CD8-positive, alpha-beta T cell (primary cell): ENCODE measurements at places on chromosomes 11 and 22.

DNA sequence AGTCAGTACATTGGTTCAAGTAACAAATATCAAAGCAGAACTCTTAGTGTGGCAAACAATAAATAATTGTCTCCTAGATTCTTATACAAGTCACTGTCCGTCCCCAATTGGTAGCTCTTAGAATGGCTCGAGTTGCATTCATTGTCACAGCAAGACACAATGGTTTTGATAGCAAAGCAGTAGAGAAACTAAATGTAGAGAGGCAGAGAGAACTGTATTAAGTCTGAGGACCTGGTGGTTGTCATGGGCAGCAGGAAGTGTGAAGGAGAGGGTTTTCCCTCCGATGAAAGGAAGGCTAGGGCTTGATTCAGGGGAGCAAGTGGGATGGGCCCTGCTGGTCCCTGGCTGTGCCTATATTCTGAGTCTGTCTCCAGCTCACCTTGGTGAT is 36.6 kb downstream of the RCOR2 start:
- DNase-seq = no peak

DNA sequence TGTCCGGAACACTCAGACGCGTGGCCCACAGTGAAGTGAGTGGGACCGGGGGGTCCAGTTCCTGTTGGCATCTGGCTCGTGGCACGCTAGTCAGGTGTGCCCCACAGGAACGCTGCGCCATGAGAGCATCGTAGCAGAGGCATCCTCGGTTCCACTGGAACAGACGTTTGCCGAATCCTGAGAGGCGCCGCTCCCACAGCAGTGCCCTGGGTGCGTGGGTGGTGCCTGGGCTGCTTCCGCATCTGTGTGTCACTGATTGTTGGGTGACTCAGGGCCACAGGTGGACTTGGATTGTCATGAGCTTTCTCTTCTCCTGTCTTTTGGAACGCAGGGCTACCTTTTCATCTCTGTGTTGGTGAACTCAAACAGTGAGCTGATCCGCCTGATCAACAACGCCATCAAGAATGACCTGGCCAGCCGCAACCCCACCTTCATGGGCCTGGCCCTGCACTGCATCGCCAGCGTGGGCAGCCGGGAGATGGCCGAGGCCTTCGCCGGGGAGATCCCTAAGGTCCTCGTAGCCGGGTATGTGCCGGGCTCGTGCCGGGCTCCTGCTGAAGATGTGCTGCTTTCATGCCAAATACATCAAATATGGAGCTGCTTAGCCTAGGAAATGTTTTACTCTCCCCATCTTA is 46.2 kb downstream of the AP2A2 start:
- DNase-seq = no peak

GRCh38 chr22:20568502-20569058 is 61.2 kb downstream of the MED15 start:
- DNase-seq = no peak

GRCh38 chr11:60376601-60377000 is 1.7 kb upstream of the MS4A7 start:
- DNase-seq = no peak

GRCh38 chr11:27718346-27718862 is 18.1 kb upstream of the BDNF start:
- DNase-seq = no peak

- no peak for DNase-seq
Measured at GRCh38 chr11:91913407-91913806, 311.2 kb upstream of the FAT3 start.

- no peak for DNase-seq
Measured at GRCh38 chr11:57266157-57266556, 29.1 kb upstream of the APLNR start.

- DNase-seq = no peak
Measured at GRCh38 chr11:107482234-107482633, 24.6 kb upstream of the CWF19L2 start.

- DNase-seq = no peak
Measured at GRCh38 chr11:84089072-84090057, 803.2 kb upstream of the CCDC90B start.

- no peak for DNase-seq
Measured at GRCh38 chr11:4522339-4522738, 22.7 kb upstream of the OR52M1 start.

DNA sequence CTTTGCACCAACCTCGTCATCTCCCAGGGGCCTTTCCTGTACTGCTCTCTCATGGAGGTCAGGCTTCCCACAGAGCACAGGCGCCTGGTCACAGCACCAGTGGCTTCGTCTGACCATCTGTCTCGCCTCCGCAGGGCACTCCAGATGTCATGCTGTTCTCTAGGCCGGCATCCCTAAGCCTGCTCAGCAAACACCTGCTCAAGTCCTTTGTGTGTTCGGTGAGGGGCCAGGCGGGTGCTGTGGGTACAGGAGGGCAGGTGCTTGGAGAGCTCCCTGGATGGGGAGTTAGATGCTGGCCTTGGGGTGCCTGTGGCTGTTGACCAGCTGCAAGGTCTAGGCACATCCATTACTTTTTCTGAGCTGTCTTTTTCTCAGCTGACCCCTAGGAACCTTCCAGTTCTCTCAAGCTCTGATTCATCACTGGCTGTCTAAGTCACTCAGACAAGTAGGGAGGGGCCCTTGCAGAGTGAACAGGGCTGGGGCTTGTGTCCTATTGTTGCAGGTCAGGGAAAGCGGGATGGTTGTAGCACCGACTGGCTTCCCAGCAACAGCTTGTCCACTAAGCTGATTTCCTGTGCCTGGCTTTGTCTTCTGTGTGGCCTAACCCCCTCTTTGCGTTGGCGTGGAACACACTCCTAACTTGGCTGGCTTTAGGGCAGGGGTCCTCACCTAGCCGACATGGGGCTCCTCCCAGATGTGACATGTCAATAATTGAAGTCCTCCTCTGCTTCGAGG is 9.2 kb downstream of the CLDN5 start:
- DNase-seq = no peak

DNA sequence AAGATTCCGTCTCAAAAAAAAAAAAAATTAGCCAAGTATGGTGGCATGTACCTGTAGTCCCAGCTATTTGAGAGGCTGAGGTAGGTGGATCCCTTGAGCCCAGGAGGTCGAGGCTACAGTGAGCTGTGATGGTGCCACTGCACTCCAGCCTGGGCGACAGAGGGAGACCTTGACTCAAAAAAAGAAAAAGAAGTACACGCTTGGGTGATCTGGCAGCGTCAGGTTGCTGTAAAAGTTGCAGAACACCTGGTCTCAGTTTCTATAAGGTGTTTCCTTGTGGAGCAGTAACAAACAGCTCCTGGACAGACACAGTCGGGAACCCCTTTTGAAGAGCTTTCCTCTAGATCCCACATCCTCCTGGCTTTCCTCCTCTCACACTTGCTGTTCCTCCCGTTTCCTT is 45.8 kb downstream of the SCGB1A1 start:
- no peak for DNase-seq

DNA sequence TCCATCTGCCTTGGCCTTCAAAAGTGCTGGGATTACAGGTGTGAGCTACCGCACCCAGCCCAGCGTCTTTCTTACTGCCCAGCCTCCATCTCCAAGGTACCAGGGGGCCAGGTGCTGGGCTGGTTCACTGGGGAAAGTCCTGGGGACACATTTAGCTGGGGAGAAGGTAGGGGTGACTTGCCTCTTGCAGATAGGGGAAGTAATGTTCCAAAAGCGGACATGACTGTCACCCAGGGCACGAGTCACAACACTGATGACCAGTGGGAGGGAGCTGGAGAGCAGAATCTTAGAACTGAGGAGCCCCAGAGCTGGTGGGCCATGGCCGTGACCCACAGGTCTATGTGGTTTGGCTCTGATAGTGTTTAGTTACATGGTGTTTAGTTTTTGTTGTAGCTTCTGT is 2.4 kb upstream of the SLC15A3 start:
- DNase-seq = no peak

- DNase-seq = no peak
Measured at GRCh38 chr11:15289723-15290122, 175.0 kb downstream of the INSC start.

DNA sequence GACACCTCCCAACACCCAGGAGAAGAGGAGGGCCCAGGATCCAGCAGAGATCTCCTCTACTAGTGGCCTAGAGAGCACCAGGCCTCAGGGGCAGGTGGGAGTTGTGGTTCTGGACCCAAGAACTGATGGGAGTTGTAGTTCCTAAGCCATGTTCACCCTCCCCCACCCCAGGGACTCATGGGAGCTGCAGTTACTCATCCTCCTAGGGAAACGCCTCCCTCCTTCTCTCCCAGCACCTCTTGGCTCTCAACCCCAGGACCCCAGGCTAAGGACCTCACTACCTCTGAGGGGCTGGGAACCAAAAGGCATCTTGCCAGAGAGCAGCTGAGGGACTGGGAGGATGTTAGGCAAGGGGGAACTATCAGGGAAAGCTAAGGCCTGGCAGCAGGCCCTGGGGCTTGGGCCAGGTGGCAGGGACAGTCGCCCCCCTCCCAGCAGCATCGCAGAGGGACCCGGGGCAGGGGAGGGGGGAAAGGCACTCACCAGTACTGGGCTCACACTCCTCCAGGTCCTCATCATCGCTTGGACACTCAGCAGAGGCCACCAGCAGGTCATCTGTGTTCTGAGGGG is 28.9 kb downstream of the SLC22A12 start:
- no peak for DNase-seq

DNA sequence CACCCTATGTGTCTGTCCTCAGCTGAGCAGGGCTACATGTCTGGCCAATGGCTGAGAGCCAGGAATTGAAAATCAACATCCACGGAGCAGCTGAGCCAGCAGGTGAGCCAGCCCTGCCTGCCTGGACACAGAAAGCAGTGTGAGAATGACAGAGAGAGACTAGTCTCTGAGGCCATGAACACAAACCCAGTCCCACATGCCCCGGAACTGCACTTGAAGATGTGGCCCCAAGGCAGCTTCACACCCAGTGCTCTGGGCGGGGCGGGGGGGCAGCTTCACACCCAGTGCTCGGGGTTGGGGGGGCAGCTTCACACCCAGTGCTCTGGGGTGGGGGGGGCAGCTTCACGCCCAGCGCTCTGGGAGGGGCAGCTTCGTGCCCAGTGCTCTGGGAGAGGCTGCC is 37.6 kb downstream of the TRMU start:
- DNase-seq = peak; percentile 82

GRCh38 chr22:27799015-27799826 is 2.3 kb downstream of the MN1 start:
- no peak for DNase-seq

- no peak for DNase-seq
Measured at GRCh38 chr11:33045551-33046255, 6.3 kb downstream of the TCP11L1 start.

- DNase-seq = no peak
Measured at GRCh38 chr11:109783840-109784239, 309.4 kb upstream of the ZC3H12C start.

DNA sequence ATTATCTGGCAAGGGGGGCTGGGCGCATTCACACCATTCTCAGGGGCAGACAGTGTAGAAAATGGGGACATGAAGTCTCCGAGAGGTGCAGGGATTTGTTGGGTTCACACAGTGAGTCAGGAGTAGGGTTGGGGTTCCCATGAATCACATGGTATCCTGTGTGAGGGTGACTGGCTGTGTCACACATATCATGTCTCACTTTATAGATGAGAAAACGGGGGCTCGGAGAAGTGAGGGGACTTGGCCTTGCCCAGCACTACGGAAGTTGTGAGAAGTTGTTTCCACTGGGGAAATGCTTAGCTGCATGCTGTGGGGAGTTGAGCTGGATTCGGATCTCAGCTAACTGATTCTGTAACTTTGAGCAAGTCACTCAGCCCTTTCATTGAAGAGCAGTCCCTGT is 4.2 kb downstream of the GAL3ST3 start:
- DNase-seq = no peak

DNA sequence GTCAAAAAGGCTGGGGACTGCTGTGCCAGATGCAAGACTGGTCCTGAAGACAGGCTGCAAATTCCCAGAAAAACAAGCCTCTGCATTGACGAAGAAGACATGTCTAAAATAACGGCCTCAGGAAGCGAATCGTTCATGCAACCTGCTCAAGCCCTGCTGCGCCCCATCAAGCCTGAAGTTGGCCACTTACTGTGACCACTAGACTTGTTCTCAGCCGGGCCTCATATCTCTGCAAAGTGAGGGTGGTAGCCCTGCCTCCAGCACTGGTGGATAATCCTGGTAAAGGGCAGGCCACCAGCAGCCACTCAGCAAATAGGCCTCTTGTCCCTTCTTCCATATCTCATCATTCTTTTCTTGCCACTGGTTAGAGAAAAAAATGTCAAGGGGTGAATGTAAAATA is 11.8 kb downstream of the LTO1 start:
- DNase-seq = no peak

GRCh38 chr11:111204211-111204610 is 41.3 kb upstream of the POU2AF2 start:
- DNase-seq = no peak

GRCh38 chr11:78667461-78667860 is 92.8 kb upstream of the NARS2 start:
- no peak for DNase-seq

GRCh38 chr11:121210445-121211080 is 82.0 kb upstream of the SC5D start:
- no peak for DNase-seq

- DNase-seq = no peak
Measured at GRCh38 chr11:112485280-112485679, 224.6 kb upstream of the PLET1 start.

DNA sequence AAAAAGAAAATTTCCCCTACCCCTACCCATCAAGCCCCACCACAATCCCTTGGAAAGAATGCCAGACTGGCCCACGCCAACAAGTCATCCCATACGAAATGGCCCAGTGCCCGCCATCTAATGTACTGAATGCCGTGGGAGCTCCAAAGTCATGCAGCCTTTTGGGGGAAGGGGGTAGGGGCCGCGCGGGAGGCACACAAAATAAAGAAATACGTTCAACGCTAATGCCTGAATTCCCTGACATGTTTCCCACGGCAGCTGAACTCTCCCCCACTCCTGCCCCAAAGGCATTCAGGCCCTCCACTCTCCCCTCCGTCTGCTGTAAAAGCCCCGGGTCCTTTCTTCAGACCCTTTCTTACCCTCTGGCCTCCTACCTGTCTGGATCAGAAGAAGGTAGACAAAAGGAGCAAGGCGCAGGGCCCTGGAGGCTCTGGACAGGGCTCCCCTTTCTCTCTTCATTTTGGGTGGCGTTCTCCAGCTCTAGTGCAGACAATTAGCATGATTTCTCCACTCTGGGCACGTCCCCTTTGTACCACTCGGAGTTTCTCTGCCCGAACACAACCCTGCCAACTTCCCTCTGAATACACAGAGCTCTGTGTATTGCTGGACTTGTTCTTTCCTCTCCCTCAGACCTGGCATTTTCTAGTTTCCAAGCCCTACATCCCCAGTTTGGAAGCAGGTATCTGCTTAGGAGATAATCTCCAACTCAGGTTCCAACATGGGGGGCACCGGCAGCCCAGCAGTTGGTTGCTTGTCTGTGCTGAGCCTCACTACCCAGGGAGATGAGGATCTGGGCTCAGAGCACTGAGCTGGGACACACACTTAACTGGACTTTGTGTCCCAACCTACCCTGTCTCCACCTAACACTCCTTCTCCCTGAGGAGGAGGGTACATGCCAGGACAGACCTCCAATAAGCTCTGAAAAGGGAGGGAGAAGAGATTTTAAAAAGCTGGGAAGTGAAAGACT is at the start of gene HEPACAM:
TSS of gene HEPACAM (minus strand) at position 500 of the 967 bp plus-strand sequence. CDS start at position 459, 41 bp downstream.
- no peak for DNase-seq

DNA sequence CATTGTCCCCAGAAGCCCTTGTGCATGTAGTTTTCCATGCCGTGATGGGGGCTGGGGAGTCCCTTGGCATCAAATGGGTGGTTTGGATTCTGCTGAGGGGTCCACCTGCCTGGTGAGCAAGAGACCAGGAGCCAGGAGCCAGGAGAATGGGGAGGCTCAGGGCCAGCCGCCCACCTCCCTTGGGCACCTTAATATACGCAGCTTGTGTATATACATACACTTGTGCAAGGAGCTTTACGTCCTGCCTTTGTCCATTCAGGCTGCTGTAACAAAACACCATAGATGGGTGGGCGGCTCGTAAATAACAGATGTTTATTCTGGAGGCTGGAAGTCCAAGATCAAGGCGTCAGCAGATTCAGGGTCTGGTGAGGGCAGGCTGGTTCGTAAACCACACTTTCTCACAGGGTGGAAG is 62.5 kb downstream of the SMIM38 start:
- no peak for DNase-seq
